Lung (tissue), 17 donors: ENCODE measurements at places on chromosomes 1 and 21. TPM values are rescaled to one million over a fixed set of nuclear protein-coding genes. Genes with fewer than 3 reads are reported as not detected.

GRCh38 chr1:22557341-22557950, 5.8 kb upstream of the EPHA8 start:
- no peak overlapping the region for H3K4me3 ChIP-seq

Gene RGS4
- 6.4 TPM for total RNA-seq

GRCh38 chr1:23369335-23370013, at the start of gene ZNF436:
ZNF436 (minus strand) TSS chr1:23369836; CDS start chr1:23368005, 1,831 bp downstream.
- DNase-seq: peak; percentile 94
- peak within 1 kb of the TSS; percentile 80 for H3K4me3 ChIP-seq
- H3K27ac ChIP-seq: peak within 1 kb of the TSS; percentile 94
- H3K27me3 ChIP-seq: no peaks in the 10 kb centered on the region
- H3K36me3 ChIP-seq: peaks cover 22% of the 10 kb centered on the region

DNA sequence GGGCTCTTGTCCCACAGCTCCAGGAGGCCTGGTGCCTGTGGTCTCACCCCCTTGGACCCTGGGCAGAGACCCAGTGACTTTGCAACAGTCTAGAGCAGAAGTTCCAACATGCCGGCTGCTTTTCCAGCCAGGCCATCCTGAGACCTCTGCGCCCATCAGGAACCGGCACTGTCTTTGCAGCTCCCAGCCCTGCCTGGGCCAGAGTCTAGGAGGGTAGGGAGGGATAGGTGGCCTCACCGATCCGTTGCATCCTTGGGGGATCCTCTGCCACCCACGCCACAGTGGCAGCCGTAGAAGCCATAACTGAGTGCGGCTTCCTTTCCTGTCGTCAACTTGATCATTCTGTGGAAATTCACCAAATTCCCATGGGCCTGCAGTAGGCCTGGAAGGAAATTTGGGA, 1.3 kb downstream of the PLA2G2A start:
- no peaks in the 10 kb centered on the region for H3K27me3 ChIP-seq
- H3K36me3 ChIP-seq: no peaks in the 10 kb centered on the region
- H3K4me1 ChIP-seq: no peaks in the 10 kb centered on the region
- no peak for DNase-seq
- H3K4me3 ChIP-seq: no peak overlapping the region

Gene LCE3D
- total RNA-seq: not detected

DNA sequence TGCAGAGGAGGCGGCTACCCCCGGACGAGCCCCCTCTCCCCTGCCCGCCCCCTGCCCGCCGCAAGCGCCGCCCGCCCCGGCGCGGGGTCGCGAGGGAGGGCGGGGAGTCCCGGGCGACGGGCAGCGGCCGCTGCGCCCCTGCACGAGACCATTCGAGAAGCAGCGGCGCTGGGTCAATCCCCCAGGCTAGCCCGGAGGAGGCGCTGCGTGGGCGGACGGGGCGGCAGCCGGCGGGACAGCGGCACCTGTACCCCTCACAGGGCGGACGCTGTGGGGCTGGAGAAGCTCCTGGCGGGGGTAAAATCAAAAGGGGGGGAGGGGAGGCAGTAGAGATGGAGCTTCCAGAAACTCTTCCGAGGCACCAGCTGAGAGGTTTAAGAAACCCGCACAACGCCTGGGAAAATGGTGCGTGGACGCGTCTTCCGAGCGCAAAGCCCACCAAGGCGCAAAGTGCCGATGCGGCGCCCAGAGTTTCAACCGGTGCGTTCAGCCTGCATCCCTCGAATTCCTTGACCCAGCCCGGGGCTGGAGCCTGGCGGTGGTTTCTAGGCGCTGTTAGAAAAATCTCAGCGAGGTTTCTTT, at the start of gene PLPPR5:
TSS of gene PLPPR5 (minus strand) at position 1 of the 582 bp plus-strand sequence. CDS start 190 bp downstream, outside the sequence.
- DNase-seq: no peak
- H3K27ac ChIP-seq: no peak within 1 kb of the TSS
- no peaks in the 10 kb centered on the region for H3K4me1 ChIP-seq

GRCh38 chr21:14401217-14401616, 18.3 kb upstream of the HSPA13 start:
- no peaks in the 10 kb centered on the region for H3K36me3 ChIP-seq
- H3K4me1 ChIP-seq: no peaks in the 10 kb centered on the region
- H3K4me3 ChIP-seq: no peak overlapping the region
- no peak overlapping the region for H3K27ac ChIP-seq
- DNase-seq: no peak
- no peaks in the 10 kb centered on the region for H3K27me3 ChIP-seq

Gene DMBX1
- total RNA-seq: not detected

DNA sequence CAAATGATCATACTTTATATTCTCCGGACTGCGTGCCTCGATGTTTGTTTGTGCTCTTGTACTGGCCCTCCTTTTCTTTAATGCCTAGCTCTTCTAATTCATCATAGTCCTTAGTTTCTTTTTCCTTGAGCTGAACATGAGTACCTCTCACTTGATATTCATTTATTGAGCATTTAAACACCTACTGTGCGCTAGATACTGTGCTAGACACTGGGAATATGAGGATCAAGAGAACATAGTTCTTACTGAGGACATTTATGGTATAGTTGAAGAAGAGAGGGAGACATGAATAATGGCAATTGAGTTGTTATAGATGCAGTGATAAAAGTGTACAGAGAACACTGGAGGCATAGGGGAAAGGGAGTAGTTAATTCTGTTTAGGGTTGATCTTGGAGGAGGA, 22.0 kb downstream of the SUCO start:
- no peak overlapping the region for H3K27ac ChIP-seq
- no peaks in the 10 kb centered on the region for H3K27me3 ChIP-seq
- H3K4me3 ChIP-seq: no peak overlapping the region
- no peaks in the 10 kb centered on the region for H3K4me1 ChIP-seq
- DNase-seq: no peak
- peaks cover 4% of the 10 kb centered on the region for H3K36me3 ChIP-seq

GRCh38 chr1:87864676-87865075, 536.0 kb downstream of the LMO4 start:
- H3K4me1 ChIP-seq: no peaks in the 10 kb centered on the region
- no peak overlapping the region for H3K27ac ChIP-seq
- H3K4me3 ChIP-seq: no peak overlapping the region
- H3K36me3 ChIP-seq: no peaks in the 10 kb centered on the region
- no peak for DNase-seq

- no peaks in the 10 kb centered on the region for H3K36me3 ChIP-seq
- H3K4me3 ChIP-seq: no peak overlapping the region
- no peaks in the 10 kb centered on the region for H3K4me1 ChIP-seq
- no peak for DNase-seq
- H3K27me3 ChIP-seq: no peaks in the 10 kb centered on the region
Measured at GRCh38 chr1:208343226-208343625, 99.0 kb upstream of the PLXNA2 start.

DNA sequence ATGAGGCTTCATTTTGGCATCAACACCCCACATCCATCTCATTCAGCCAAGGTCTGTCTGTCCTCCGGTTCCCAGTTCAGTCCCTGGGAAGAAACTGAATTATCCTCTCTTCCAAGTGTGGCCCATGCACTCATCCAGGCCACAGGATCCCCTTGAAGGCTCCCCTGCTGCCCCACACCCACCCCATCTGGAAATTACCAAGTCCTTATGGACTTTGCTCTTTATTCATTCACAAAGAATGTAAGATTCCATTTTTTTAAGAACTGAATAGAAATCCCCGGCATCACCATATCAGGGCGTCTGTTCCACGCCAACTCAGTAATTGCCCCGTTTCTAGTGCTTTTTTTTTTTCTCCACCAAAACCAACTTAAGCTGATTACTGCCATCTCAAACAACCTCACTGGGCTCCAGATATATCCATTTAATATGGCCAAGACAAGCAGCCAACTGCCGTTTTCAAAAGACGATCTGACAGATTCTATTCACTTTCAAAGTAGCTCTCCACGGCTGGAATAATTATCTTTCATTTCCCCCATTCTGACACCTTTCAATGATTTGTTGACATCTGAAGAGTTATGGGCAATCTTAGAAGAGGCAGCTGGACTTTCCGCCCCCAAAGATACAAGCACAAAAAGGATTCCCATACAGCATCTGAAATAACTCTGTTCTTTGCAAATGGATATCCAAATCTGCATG, 55.9 kb downstream of the OLIG1 start:
- no peak overlapping the region for H3K4me3 ChIP-seq
- H3K36me3 ChIP-seq: no peaks in the 10 kb centered on the region
- no peaks in the 10 kb centered on the region for H3K4me1 ChIP-seq
- no peak for DNase-seq

DNA sequence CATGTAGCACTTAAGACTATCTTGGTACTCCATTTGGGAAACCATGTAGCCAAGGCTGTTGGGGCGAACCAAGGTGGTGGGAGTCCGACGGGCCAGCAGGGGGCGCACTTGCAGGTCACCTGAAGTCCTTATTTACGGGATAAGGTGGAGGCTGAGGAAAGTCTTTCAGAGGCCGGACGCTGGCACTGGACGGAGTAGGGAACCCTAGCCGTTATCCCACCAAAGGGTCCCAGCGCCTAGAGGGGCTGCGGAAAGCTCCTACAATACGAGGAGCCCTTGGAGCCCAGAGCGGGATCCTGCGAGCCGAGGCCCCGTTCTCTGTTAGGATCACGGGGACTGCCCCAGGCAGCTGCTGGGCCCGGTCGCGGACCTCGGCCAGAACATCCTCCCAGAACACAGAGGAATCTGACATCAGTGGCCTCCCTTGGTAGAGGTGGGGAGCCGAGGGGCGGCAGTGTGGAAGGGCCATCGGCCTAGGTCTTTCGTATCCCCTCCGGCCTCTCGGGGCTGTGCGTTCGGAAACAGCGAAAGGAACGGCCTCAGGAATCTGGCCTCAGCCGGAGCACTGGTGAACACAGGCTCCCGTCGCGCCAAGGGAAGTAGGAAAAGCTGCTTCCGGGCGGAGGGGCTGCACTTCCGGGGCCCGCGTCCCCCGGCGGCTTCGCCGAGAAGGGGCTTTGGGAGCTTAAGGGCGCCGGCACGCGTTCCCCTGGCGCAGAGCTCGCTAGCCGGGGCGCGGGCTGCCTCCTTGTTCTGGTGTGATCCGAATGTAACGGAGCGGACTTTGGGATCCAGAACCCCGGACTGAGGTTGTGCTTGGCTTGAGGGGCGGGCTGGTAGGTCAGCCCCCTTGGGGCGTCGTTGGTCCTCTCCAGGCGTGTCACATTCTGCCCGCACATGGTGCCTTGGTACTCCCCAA, 29.9 kb upstream of the RPTN start:
- peak overlapping the region; percentile 35 for H3K4me3 ChIP-seq
- H3K36me3 ChIP-seq: no peaks in the 10 kb centered on the region
- H3K27ac ChIP-seq: no peak overlapping the region
- peak; percentile 24 for DNase-seq
- H3K4me1 ChIP-seq: no peaks in the 10 kb centered on the region
- H3K27me3 ChIP-seq: no peaks in the 10 kb centered on the region

GRCh38 chr1:74579425-74579824, 67.0 kb upstream of the LRRC53 start:
- H3K4me3 ChIP-seq: no peak overlapping the region
- no peak overlapping the region for H3K27ac ChIP-seq
- no peaks in the 10 kb centered on the region for H3K36me3 ChIP-seq
- H3K4me1 ChIP-seq: no peaks in the 10 kb centered on the region
- no peaks in the 10 kb centered on the region for H3K27me3 ChIP-seq
